Dermis blood vessel endothelial cell (primary cell): ENCODE measurements at places on chromosomes 7 and 10. TPM values are rescaled to one million over a fixed set of nuclear protein-coding genes. Genes with fewer than 3 reads are reported as not detected.

LIPF gene
- total RNA-seq, result not detected in 2 replicates

DNA sequence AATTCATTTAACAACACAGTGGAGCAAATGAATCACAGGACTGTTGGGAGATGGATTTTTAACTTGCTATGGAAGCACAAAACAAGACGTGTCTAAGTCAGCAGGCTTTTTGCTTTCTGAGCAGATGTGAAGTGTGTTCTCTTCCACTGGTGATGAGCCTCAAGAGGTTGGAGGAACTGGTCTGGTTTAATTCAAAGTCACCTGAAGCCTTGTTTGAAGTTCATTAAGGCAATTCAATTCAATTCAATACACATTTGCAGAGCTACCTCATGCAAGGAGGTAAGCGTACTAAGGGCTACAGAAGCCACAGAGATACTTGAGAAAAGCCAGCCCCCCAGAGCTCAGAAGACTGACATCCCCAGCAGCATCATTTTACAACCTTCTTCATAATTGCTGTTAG is 68.4 kb upstream of the PALS2 start:
- no peak for DNase-seq

GRCh38 chr7:151339651-151340382 is 1.8 kb upstream of the NUB1 start:
- DNase-seq, result no peak

GRCh38 chr10:1300218-1300617 is 244.0 kb downstream of the WDR37 start:
- no peak for DNase-seq

- no peak for DNase-seq
Observed at GRCh38 chr7:38303866-38304265, 30.4 kb upstream of the TARP start.

DNA sequence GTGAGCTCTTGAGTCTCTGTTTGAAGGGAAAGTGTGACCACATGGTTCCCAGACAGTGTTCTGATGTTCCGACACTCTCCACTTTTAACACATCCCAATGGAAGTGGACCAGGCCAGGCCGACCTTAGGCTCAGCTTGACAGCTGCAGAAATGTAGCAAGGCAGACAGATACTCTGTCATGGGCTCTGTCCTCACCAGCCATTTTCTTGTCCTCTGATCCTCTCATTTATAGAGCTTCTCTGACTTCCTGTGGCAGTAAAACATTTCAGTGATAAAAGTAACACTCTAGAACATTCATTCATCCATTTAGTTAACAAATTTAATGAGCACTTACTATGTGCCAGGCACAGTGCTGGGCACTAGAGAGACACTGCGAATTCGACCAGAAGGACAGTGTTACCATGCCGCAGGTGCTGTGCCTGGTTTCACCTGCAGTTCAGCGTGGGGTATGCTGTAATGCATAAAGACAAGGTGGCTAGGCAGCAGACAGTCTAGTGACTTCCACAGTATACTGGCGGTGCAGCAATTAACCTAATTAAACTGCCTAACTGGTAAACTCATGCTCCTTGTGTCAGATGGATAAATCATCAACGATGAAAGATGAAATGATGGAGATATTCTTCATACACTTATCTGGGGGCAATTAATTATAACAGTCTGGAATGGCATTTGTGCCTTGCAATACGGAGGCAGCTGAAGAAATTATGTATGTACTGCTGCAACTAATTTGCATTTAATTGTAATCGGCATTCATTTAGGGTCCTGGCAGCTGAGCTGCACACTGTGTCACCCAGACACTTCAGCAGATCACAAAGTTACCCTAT is 188.1 kb downstream of the NRP1 start:
- no peak for DNase-seq

AASS gene
- 39.7 and 44.5 TPM in 2 replicates for total RNA-seq

- no peak for DNase-seq
Observed at GRCh38 chr10:120691625-120692024, 159.5 kb upstream of the WDR11 start.

DNA sequence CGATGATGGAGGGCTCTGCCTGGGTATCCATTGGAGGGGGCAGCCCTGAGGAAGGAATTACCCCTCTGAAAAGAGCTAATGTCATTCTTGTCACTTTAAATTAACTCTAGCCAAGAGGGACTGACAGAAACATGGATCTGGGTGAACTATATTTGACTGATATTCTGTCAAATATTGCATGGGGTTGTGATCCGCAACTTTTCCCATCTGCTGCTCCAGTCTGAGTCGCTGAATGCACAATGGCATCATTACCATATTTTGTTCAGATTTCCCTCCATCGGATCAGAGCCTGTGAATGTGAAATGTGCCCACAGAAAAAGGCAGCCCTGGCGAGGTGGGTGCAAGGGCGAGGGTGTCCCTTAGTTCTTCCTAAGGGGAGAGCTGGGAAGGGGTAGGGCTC is 100.5 kb upstream of the TCF7L2 start:
- no peak for DNase-seq

GRCh38 chr7:18363751-18364380 is 131.7 kb upstream of the HDAC9 start:
- DNase-seq, result no peak

SUN3 gene
- not detected in 2 replicates for total RNA-seq

SPDYE16 gene
- total RNA-seq, result 0.09 TPM in 1 of 2 replicates, not detected in the other

DNA sequence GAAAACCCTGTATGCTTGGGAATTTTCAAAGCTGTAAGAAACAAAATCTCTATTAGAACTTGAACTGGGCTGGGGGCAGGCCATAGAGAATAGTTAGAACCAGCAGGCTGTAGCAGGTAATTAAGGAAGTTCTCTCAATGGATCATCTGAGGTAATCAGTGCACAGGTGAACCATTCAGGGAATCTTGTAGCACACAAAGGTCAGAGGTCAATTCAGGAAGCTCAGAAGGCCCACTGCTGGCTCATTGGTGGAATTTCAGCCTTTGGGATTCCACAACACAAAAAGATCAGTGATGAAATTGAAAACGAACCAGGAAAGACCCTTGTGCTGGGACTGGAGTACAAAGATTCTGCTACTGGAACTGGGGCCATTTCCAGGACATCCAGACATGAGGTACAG is 82.0 kb downstream of the TMEM168 start:
- no peak for DNase-seq

UCN3 gene
- total RNA-seq, result not detected in 2 replicates

MNX1 gene
- total RNA-seq, result not detected in 2 replicates

DNA sequence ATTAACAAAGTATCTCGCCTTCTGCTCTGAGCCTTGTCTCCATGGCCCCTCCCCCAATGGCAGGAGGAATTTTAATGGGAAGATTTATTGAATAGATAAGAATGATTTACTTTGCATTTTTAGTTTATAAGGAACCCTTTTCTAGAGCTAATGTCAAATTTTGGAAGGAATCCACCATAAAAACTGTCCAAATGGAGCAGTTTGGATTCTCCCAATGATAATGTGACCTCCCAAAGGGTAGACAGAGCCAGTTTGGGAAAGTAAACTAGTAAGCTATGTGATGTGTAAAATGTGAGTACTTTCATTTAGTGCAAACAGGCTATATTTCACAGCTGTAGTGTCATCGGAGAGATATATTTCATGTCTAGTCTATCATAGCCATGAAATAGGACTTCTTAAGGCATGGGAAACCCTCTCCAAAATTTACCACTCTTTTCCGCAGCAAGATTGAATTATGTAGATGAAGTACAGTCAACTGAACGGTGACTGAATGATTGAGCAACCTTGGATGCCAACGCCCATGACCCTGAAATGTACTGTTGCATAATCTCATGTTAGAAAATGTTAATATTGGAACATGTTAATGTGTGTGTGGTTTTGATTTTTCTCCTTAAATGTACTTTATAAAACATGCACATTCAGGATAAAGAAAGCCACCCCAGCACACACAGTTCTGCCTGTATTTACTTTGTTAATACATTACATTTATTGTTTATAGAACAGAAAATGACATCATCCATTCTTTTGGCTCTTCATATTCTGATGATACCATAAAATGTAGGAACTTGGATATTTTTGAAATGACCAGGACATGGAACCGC is 140.6 kb downstream of the NRP1 start:
- DNase-seq, result peak; percentile 25

DNA sequence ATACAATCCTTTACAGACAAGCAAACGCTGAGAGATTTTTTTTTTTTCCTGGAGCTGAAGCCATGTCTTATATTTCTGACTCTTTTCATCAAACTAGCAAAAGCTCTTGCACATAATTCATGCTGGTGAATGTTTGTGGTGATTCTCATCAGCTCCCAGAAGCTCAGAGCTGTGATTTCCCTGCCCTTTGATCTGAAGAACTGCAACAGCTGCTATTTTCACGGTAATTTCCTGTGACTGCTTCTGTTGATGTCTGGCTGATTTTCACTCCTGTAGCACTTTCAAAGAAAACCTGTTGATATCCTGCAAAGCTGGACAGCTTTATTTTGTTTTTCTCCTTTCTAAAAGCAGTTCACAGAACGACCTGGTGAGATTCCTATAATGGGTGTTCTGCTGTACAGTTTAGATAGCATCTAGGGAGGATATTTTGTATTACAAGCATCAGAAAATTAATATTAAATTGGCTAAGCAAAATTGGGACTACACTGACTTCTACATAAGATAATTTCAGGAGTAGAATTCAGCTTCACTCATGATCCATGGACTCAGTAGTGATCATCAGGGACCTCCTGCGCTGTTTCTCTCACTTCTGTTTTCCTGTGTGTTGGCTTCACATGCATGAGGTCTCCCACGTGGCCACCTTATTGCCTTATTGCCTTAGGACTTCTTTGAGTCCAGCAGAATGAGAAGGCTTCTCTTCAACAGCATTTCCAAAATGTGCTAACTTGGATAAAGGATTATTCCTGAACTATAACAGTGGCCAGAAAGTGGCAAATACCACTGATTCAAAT is 1111.6 kb upstream of the SORCS1 start:
- DNase-seq, result no peak

DNA sequence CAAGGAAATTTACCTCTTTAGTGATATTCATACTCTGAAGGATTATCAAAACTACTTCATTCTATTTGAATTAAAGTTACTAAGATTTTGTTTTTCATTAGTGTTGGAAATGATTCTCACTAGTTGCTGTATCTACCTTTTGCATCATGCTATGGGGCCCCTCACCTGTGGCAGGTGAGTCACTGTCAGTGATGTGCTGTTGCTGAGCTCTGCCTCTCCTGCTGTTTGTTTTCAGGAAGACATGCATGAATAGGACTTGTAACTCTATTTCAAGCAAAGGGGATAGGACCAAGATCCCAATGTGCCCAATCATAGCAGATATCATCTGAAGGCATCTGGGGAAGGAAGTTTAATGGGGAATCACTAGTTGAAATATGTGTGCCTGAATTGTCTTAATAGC is 57.4 kb upstream of the AGR3 start:
- no peak for DNase-seq

GRCh38 chr10:79391231-79392019 is 44.2 kb downstream of the PPIF start:
- DNase-seq, result no peak

- DNase-seq, result no peak
Observed at GRCh38 chr7:37249240-37249639, 199.4 kb downstream of the ELMO1 start.

DNA sequence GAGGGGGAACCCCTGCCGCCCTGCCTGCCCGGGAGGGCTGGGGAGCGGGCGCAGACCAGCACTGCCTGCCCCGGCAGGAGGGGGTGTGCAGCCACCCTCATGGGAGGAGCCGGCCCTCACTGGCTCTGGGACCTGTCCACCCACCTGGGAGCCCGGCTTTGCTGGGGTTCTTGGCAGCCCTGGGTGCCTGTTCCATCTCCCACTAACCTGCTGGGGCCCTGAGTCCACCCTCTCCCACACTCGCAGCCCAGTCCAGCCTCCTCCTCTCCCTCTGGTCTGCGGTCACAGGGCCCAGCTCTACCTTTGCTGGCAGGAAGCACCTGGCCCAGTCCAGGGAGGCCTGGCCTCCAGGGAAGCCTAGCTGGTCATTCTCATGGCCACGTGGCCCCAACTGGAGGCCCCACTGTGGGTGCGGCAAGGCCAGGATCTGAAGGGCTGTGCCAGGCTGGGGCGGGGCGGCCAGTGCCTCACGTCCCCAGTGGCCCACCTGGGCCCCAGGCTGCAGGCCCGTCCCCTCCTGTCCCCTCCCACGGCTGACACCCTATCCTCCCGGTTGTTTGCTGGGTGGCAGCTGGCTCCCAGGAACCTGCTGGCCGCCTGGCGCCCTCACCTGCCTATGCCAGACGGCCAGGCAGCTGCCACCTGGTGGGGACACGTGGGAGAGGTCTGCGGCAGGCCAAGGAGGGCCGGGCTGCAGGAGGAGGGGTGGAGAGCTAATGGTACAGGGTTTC is at the start of gene TMEM184A:
Gene TMEM184A (minus strand): TSS at position 393 of the 731 bp plus-strand sequence. CDS start 721 bp downstream, outside the sequence.
- peak; percentile 43 for DNase-seq

TRIM4 gene
- total RNA-seq, result 29.6 and 30.9 TPM in 2 replicates

DNA sequence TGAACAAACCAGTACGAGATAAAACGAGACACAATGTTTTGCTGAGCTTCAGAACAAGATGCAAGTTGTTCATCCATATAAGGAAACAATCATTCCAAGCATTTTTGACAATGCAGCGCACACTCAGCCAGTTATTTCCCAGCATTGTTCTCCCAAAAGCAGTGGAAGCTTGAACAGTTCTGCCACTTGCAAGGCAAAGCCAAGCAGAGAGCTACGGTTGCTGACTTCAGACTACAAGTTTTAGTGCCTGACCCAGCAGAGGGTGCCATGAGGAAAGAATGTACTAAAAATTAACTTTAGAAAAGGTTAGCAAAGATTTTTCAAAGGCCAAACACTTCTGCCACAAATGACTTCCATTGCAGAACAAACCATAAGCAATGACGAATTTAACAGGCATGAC is 152.5 kb downstream of the SLC25A13 start:
- DNase-seq, result peak; percentile 89

DNA sequence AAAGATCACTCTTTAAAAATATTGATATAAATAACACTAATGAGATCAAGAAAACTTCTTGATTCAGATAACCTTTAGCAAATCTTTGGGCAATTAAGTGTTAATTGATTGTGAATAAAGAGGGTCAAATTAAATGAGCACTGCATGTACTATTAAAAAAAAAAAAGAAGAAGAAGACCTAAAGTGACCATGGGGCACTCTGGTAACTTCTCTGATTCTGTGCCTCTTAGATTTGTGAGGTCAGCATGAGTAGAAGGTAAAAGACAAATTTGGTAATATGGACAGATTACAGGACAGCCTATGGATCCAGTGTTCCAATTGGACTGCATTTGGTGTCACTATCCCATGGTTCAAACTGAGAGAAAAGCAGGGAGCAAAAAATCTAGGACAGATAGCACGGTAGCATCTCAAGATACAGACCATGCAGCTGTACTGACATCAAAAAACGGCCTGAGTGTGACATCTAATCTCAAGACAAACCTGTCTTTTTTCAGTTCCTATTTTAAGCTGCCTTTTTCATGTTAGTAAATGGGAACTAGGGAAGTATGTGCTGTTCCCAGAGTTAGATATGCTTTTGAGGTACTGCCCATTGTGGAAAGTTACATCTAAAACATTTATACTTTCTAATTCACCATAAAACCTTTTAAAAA is 128.0 kb downstream of the KCND2 start:
- no peak for DNase-seq

CCL24 gene
- not detected in 2 replicates for total RNA-seq

DNA sequence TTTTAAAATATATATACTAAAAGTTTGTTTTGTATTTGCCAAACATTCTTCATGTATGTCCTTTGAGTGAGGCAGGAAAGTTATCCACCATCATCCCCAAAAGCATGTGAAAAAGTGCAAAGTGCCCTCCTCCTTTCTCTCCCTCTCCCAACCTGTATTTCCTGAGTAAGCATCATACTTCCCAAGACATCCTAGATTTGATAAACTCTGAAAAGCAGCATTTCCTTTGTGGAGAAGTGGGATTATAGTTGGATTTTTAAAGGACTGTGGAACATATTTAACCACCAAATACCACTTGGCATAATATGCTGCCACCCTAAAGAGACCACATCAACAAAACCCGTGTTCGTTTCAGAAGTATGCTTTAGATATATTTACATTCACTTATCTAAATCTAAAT is 36.9 kb downstream of the NET1 start:
- DNase-seq, result peak; percentile 34
